Stimulated activated effector memory CD8-positive, alpha-beta T cell treated with anti-CD3 and anti-CD28 coated beads, Interleukin-12 subunit alpha, Interleukin-12 subunit beta, amount 100 ng/mL, for 72 hours (primary cell): ENCODE measurements at places on chromosomes 6 and 20.

GRCh38 chr20:46308258-46309157 lies at the start of gene CDH22:
CDH22 (minus strand) TSS chr20:46308498; CDS start chr20:46251294, 57,204 bp downstream.
- peak; percentile 4 for DNase-seq

- no peak for DNase-seq
Observed at GRCh38 chr6:37406726-37407341, 26.2 kb upstream of the CMTR1 start.

GRCh38 chr6:33875696-33876095 lies 71.9 kb upstream of the MLN start:
- no peak for DNase-seq

DNA sequence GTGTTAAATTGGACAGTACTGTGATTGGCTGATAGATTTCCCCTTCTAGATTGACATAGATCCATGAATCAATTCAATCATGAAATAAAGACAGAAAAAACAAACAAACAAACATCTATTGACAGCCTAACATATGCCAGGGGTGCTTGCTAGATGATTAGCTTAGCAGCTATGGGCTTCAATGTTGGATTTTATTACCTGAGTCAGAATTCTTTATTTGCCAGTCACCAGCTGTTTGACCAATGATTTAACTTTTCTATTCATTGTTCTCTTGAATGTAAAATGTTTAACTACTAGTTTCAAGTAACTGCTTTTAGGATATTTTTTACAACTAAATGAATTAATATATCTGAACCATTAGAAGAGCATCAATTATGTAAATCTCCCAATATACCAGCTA lies 901.3 kb upstream of the CITED2 start:
- DNase-seq = no peak

GRCh38 chr6:73104921-73105320 lies 120.4 kb downstream of the KHDC1L start:
- DNase-seq = no peak

DNA sequence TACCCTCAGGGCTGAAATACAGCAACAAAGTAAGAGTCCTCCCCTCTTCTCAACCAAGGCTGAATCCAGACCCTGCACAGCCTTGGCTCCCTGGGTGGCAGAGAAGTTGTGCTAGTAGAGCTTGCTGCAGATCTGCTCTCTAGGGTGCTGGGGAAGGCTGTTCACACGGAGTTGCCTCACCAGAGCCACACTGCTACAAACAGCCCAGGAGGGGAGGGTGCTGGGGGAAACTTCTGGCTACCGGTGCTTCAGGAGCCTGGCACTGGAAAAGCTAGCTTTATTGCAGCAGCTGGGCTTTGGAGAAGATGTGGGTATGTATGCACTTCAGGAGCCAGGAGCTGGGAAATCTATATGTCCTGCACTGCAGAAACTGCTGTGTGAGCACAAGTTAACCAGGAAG lies 37.6 kb upstream of the SUPT3H start:
- no peak for DNase-seq

DNA sequence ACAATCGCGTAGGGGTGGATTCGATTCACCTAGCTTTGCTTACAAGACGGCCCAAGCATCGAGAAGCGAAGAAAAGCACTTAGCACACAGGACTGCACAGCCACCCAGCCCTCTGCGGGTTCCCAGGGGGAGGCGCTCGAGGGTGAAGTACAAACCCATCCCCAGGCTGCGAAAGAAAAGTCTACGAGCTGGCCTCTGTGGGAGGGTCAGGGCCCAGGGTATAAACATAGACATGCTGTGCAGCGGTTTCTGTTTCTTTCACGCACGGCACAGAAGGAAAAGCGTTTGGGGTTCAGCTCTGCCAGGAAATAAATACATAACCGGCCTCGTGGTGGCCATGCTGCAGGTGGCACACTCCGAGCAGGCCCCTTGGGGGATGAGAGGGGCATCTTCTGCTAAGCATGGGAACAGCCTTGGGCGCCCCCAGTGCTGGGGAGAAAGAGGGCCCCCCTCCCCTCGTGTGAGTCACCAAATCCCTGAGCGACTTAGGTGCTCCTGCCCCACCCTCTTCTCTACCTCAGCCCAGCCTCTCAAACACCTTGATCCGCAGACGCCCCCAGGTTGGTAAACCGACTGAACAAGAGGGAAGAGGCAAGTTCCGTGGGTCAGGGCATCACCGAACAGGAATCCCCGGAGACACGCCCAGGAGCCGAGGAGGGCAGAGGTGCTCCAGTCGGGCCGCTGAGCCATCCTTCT lies 91.6 kb upstream of the RIPOR2 start:
- DNase-seq = peak; percentile 52

DNA sequence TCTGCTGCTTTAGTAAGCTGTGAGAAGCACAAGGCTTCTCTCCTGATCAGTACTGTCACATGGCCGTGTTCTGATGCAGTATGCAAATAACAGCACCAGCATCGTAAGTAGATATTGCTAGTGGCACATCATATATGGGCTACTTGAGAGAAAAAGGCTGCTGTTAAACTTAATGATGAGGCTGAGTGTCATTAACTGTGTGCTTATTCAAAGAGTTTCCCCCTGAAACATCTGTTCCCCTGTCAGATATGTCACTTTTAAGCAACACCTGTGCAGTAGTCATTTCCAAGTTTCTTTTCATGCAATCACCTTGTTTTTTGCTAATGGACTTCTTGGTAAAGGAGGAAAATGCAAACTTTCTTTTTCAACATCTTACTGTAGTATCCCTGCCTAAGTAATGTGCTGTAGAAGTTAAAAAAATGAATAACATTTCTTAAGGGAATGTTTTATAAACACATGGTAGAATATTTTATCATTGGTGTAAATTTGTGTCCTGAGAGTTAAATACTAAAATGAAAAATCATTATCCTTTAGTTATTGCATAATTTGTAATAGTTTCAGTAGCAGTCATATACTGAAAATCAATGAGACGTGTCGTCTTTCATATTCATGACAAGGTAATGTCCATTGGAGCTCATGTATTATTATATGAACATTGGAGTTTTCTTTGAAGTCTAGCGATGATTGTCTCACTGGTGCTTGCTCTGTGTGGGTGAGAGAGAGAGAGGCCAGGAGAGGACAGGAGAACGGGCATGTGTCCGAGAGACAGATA lies 366.3 kb downstream of the CDKAL1 start:
- no peak for DNase-seq

DNA sequence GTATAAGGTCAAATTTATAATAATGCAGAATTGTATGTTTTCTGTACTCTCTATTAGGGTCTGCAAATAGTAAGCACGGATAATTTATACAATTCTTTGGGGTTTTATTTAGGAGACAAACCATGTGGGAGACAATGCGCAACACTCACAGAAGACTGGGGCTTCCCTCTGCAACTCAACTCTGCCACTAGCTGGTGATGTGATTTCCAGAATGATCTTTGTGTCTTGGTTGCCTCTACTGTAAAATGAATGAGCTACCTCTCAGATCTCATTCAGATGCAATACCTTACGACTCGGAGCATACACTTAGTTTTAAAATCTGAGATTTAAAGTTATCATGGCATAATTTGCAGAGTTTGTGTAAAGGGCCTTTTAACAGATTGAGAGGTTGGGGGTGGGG lies 6.4 kb downstream of the MAN1A1 start:
- no peak for DNase-seq

DNA sequence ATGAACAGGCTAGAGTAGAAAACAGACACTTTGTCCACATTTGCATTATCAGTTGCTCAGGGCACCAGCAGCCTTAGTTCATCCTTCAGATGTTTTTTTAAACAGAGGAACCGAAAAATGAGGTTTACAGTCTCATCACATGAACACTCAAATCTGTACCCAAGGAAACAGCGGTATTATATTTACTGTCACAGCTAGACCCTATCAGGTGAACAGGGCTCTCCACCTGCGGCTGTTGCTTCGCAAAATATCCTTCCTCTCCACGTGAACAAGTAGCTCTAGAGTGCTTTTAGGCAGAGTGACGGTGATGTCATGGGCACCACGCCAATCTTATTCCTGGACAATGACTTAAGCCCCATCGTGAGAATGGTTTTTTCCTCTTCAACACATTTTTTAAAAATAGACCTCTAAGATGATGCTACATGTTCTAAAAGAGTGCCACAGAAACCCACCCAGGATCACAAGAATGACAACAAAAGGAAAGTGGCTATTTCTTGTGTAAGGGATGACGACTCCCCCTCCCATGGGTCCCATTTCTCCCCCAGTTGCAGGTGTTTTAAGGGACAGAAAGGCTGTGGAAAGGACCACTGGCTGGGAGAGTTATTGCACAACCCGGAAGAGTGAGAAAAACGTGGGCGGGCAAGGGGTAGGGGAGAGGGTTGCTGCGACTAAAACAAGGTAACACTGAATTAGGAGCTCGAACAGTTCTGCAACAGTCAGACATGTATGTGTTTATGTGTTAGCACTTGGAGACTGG lies 77.7 kb downstream of the EFHC1 start:
- no peak for DNase-seq

DNA sequence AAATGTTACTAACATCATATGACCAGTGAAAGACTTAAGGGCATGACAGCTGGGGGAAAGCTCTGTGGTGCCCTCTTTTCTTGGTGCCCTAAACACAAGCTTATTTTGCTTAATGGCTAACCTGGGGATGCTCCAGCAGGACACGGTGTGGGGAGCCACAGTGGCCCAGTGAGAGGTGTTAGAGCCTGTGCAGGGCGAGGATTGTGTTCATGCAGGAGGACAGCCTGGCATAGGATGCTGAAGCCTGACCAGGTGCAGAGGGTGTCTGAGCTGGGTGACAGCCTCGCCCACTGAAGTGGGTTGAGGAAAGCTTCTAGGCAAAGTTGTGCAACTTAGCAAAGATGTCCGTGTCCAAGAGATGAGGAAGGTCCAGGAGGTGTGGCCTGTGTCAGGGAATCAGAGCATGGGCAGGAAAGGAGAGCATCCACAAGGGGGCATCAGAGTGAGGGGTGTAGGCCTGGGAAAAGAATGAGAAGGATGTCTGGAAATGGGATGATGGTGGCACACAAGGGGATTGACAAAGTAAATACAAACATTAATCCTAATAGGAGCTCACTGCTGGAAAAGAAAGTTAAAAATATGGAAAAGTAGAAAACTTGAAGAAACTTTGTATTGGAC lies 33.9 kb downstream of the SLC17A4 start:
- no peak for DNase-seq

DNA sequence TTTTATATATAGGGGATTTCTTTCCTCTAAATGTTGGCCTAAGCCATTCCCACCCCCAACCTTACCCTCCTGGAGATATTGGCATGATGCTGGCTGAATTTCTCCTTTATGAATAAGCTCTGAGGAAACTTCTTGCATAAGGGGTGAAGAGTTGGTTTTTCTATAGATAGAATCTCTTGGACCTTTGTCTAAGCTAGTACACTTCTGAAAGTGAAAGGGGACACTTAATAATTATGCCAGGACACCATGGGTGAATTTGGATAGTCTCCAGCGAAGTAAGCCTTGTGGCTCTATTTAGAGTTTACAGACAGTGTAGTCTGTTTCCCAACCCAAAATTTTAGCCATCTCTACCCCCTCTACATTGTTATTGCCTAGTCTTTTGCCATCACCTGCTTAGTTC lies 27.1 kb upstream of the FABP7 start:
- no peak for DNase-seq

DNA sequence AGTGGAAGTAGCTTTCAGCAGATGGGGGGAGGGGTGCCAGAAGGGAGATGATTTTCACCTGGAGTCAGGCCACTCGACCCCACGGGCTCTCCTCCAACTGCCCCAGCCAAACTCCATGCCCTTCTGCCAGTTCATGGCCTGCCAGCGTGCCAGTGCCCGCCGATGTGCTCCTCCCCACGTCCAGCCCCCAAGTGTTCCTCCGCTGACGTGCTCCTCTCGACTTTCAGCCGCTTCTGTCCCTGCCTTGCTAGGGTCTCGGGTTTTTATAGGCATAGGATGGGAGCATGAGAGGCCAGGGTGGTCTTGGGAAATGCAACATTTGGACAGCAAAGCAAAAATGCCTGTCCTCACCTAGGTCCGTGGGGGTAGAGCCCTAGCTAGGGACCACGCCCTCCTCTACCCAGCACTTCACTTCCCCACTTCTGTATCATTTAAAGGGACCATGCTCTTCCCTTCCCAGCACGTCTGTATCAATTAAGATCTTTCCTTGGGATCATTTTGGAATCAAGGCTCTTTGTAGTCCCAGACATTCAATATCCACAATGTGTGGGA lies 54.4 kb downstream of the PRND start:
- no peak for DNase-seq

- no peak for DNase-seq
Observed at GRCh38 chr20:56943946-56944945, 315.1 kb downstream of the TFAP2C start.

DNA sequence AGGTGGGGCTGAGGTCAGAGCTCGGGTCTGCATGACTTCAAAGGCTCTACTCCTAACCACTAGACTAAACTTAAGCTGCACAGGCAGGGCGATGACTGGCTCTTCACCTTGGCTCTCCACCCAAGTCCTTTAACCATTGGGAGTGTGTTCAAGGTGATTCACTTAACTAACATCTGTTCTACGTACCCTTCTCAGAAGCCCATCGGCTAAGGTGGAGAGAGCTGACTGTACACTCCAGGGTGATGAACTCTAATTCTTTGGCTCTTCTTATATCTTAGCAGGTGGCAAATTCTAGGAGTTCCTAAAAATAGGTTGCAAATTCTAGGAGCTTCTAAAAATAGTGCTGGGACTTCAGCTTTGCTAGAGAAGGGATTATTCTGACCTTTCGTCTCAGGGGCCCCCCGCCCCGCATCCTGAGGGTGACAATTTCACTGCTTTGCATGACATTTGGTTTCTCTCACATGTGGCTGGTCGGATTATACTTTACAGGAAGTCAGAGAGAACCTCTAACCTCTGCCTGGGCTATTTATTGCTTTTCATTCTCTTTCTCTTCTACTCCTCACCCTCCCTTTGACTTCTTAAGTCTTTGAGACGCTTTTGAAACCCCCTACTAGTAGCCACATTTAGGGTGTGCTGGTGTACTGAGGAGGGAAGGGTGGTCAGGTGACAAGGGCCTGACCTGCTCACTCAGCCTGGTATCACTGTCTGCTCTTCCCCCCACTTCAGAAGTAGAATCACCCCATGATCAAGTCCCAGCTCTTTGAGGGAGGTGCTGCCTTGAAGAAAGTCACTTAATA lies 55.5 kb downstream of the PRDM1 start:
- peak; percentile 72 for DNase-seq

GRCh38 chr20:4138056-4138455 lies 122.7 kb upstream of the RNF24 start:
- DNase-seq = no peak

GRCh38 chr6:112203577-112204349 lies 50.6 kb downstream of the LAMA4 start:
- no peak for DNase-seq

- DNase-seq = no peak
Observed at GRCh38 chr6:2168480-2168879, 76.9 kb downstream of the GMDS start.

- DNase-seq = peak; percentile 29
Observed at GRCh38 chr6:111721753-111722154, 116.1 kb upstream of the TRAF3IP2 start.

GRCh38 chr20:19915111-19915798 lies 101.9 kb upstream of the NAA20 start:
- no peak for DNase-seq

- DNase-seq = no peak
Observed at GRCh38 chr6:150313781-150314180, 55.0 kb upstream of the IYD start.

GRCh38 chr6:111993342-111993741 lies 60.6 kb upstream of the CCN6 start:
- DNase-seq = no peak
